ENCODE measurements at places on chromosomes 16 and 17.
A peak's percentile ranks its signal among the peaks of the same experiment; 100 is the strongest.

DNA sequence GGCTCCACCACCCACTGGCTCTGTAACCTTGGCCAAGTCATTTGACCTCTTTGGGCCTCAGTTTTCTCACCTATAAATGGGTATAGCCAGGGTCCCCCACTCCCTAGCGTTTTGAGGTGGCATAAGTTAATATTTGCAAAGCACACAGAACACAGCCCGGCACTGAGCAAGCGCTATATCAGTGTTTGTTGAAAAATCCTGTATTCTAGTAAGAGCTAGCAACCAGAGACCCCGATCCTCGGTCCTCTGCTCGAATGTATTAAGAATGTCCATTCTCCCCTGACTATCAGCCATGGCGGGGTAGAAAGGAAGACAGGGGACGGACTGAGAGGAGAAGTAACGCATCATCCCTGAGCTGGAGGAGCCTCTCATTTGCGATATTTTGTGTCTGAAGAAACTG, 131.2 kb downstream of the IRF8 start:
- DNase-seq = no peak

GRCh38 chr16:28623172-28623711, 13.4 kb upstream of the SULT1A1 start:
- peak; percentile 65 for DNase-seq

- no peak for DNase-seq
Measured at GRCh38 chr16:61323456-61323855, 712.8 kb downstream of the CDH8 start.

DNA sequence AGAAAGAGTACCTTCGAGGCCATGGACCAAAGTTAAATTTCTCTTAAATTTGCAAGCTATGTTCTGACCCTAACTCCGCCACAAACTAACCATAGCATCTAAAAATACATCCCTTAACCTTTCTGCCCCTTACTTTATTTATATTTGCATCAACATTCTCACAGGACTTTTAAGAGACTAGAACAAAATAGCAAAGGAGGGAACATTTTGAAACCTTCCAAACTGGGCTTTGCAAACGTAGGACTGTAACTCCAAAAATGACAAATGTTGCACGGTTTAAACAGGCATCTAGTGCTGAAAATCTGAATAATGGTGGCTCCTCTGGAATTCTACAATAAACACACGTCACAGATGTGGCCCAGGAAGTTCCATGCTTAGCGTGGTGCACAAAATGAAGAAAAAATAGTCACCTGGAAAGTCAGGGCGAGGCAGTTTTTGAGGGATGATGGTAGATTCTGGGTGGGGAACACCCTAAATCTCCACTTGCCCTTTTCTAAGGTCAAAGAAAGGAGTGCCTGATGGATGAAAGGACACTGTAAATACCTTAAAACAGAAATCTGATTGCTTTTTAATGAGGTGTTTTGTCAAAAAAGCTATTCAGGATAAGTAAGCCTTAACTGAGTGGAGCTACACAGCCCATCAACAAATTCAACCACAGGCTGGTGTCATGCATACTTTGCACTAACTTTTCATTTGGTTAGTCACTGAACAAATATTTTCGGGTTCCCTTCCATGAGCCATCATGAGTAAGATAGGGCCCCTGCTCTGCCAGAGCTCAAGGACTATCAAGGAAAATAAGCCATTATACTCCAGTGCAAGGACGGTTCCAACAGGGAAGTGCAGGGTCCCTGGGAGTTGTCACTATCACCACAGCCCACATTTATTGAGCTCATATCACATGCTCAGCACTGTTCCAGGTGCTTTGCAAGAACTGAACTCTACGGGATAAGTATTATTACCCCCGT, 21.2 kb downstream of the ARHGAP17 start:
- no peak for DNase-seq

DNA sequence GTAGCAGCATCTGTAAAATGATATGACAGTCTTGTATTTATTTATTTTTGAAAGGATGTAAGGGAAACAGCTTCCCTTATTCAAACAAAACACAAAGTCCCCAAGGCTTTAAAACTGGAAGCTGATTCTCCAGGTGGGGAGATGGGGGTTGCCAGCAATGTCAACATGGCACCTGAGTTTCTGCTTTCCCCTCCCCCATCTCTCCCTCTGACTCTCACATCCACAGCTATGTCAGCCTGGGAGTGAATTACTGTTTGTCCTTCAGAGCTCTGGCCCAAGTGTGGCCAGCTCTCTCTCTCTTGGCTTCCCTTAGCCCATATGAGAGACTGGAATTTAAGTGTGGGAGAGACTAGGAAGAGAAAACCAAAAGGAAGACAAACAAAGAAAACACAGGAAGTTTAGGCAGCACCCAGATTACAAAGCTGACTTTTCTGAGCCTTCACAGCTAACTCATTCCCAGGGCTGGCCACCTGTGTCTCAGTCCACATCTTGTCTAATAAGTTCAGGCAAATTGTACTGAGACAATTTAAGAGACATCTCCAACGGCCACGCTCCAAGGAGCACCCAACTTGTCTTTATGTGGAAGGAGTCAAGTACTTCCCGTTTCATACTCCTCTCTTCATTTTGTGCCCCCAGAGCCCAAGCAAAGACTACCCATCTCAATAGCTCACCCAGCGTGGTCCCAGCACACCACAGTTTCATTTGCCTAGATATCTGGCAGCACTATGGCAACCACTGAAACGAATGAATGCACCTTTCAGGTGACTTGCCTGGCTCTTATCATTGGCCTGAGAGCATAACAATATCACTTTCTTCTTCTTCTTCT, 69.2 kb downstream of the SOX9 start:
- DNase-seq = no peak

DNA sequence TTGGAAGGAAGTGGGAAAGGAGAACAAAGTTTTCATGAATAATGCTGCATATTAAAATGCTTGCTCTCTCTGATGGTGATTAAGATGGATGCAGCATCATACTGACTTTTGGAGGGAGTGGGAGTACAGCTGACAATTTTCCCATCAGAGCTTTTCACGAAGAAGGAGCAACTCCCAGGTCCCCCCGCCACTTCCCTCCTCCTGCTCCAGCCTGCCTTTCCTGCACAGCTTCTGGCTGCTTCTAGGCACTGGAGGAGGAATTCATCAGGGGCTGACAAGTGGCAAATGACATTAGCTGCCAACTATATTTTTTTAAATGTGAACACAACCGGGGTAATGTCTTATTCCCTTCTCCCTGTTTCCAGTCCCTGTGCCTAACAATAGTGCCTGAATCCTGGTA, 477.9 kb downstream of the SHISA9 start:
- no peak for DNase-seq

DNA sequence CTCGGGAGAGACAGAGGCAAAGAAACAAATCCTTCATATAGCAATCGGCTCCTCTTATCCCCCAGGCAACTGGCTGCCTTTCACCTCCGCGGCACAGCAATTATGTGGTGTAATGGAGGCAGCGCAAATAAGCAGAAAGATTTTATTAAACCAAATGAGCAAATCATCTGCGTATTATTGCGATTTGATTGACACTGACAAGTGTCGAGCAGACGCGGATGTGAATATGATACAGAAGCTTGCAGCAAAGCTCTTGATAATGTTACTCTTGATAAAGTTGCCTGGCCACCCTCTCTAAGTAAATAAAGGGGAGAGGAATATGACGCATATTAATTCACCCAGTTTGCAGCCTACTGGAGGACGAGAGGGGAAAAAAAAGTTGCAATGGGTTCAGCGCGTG, 26.5 kb upstream of the AKTIP start:
- no peak for DNase-seq

GRCh38 chr17:73521376-73521775, 122.9 kb downstream of the SDK2 start:
- no peak for DNase-seq

GRCh38 chr17:80759377-80759673, 214.7 kb downstream of the RPTOR start:
- DNase-seq = no peak

DNA sequence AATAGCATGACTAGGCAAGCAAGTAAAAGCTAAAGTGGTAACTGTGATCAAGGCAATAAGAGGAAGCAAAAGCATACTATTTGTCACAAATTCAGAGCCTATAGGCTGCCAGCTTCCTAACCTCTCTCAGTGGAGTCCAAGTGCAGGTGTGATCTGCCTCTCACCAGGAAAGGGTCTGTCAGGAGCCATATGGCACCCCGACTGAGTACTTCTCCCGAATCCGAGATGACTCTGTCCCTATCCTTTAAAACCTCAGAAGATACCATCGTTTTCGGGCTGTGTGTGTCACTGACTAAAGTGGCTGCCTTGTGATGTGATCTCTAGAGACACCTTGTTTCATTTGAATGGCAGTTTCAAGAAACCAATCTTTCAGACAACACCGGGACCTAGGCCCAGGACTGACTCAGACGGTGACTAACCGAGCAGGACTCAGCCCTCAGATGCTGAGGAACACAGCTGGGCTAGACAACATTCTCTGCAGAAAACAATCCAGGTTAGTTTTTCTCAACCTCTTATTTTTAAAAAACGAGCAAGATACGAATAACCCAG, 63.6 kb downstream of the SMG6 start:
- no peak for DNase-seq

DNA sequence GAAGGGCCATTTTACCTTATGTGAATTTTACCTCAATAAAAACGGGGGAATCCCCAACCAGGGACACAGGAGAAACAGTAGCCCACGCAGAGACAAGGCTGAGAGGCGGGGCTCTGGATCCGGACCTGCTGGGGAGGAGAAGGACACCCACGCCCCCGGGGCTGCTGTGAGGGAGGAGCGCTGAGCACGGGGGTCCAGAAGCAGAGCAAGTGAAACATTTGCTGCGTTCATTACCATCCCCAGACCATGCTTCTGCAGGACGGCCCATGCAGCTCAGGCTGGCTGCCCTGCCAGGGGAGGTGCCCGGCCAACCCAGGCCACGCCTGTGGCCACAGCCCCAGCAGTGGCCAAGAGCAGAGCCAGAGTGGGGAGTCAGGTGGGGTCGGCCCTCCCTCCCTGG, 50.0 kb downstream of the KCNJ18 start:
- DNase-seq = no peak

DNA sequence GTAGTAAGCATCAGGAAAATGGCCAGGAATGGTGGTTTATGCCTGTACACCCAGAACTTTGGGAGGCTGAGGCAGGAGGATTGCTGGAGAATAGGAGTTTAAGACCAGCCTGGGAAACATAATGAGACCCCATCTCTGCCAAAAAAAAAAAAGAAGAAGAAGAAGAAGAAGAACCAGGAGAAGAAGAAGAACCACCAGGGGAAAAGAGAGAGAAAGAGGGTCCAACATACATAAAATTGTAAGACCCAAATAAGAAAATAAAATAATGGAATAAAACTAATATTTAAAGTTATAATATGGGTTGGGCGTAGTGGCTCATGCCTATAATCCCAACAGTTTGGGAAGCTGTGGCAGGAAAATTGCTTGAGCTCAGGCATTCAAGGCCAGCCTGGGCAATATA, 408.4 kb downstream of the ZFHX3 start:
- no peak for DNase-seq

DNA sequence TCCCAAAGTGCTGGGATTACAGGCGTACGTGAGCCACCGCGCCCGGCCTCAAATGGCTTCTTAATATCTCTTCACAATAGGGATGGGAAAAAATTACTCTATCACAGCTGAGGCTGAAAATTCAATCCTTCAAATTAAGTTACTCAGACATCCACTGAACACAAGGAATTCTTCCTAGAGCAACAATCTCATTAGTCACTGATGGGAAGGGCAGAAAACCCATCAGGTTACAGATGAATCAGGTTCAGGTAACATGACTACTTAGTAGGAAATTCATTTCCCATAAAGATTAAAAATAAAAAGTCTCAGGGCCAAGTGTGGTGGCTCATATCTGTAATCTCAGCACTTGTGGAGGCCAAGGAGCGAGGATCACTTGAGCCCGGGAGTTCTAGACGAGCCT, 42.5 kb upstream of the ABR start:
- DNase-seq = no peak

DNA sequence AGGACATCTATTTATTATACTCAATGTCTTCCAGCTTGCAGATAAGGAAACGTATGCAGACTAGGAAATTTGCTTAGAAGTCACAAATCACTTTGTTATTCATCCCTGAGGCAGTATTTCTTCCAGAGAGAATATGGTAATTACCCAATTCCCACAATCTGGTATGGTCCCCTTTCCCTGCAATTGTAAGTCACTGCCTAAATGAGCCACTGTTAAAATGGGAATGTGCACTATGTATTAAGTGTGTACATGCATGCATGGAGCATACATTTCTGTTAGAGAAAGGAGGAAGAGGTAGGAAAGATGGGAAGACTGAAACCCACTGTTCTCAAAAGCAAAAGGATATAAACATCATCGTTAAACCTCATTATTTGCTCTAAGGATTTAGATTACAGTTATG, 10.0 kb downstream of the NUFIP2 start:
- no peak for DNase-seq

DNA sequence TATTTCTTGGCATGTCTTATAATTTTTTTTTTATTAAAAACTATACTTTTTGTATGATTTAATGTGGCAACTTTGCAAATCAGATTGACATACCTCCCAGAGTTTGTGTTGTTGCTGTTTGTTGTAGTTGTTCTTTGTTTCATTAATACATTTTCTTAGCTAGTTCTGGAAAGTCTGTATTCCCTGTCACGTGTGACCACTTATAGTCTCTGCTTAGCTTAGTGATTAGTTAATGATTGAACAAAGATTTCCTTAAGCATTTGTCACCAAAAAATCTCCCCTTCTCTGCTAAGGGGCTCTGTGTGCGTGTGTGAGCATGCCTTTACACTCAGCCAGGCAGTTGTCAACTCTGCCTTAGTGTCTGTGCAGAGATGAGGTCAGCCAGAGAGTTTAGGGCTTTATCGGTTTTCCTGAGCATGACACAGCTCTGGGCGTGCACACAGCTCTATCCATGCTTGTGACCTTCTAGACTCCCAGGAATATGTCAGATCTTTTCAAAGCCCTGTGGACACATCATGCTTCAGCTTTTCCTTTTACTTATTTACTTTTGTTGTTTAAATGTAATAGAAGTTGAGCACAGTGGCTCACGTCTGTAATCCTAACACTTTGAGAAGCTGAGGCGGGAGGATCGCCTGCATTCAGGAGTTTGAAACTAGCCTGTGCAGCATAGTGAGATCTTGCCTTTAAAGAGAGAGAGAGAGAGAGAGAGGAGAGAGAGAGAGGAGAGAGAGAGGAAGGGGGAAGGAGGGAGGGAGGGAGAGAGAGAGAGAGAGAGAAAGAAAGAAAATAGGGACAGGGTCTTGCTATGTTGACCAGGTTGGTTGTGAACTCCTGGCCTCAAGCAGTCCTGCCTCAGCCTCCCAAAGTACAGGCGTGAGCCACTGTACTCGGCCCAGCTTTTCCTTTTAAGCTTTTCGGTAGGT, 21.9 kb downstream of the DNAI2 start:
- no peak for DNase-seq

DNA sequence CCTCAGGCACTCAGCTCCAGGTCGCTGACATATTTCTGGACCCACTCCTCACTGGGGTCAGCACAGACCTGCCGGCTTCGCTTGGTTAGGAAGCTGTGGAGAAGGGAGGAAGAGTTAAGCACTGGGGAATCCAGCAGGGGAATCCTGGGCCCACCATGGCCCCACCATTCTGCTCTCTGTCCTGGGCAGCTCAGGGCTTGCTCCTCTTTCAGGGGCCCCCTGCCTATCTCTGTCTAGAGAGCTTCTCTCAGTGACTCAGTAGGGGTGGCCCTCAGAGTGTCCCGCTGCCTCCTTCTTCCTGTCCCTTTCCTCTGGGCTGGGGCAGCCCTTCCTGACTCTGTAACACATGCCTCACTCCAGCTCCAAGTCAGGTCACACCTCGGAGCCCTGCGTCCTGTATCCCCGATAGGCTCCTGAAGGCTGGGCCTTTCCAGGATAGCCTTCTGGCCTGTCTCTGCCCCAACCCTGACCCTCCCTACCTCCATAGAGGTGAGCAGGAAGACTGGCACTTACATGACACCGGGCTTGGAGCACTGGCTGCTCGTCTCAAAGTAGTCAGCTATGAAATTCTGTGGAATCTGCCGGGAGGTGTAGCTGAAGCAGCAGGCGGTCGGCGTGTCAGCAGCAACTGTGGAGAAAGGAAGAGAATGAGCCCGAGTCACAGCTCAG, 1.1 kb downstream of the CCL3 start:
- no peak for DNase-seq

Data from T-helper 2 cell (primary cell).